Thoracic aorta endothelial cell (primary cell): ENCODE measurements at places on chromosomes 13 and 19. TPM values are rescaled to one million over a fixed set of nuclear protein-coding genes. Genes with fewer than 3 reads are reported as not detected.

Gene ZNF383
- 5.5 and 5.9 TPM in 2 replicates for total RNA-seq

Gene VSIG10L
- 0.27 and 0.29 TPM in 2 replicates for total RNA-seq

Gene CASP14
- not detected in 2 replicates for total RNA-seq

Gene APOC4
- not detected in 2 replicates for total RNA-seq

Gene DPF1
- 1.4 and 2.1 TPM in 2 replicates for total RNA-seq

Gene ZNF69
- total RNA-seq = 1.4 and 6.8 TPM in 2 replicates

Gene DLL3
- 0.43 and 0.66 TPM in 2 replicates for total RNA-seq

Gene PLIN4
- total RNA-seq = under 0.01 TPM in 1 of 2 replicates, not detected in the other

Gene AP1M2
- total RNA-seq = not detected in 2 replicates

Gene STOML3
- total RNA-seq = not detected in 2 replicates

Gene ZNF586
- 19.8 and 21.7 TPM in 2 replicates for total RNA-seq

Gene TMEM221
- total RNA-seq = not detected in 2 replicates

Gene SLC7A9
- not detected in 2 replicates for total RNA-seq

Gene S1PR5
- not detected in 2 replicates for total RNA-seq

Gene HNRNPA1L2
- 3.7 and 5.3 TPM in 2 replicates for total RNA-seq

Gene ZSCAN4
- not detected in 2 replicates for total RNA-seq

Gene NKG7
- not detected in 2 replicates for total RNA-seq

Gene OLFM2
- 0.14 and 0.53 TPM in 2 replicates for total RNA-seq

Gene MCEMP1
- not detected in 2 replicates for total RNA-seq

Gene FIZ1
- 3.2 and 4.2 TPM in 2 replicates for total RNA-seq

Gene ZNF626
- 13.5 and 14.2 TPM in 2 replicates for total RNA-seq

Gene CYP2F1
- not detected in 2 replicates for total RNA-seq

Gene PSG7
- not detected in 2 replicates for total RNA-seq

Gene CBY2
- not detected in 2 replicates for total RNA-seq

Gene KLK1
- not detected in 2 replicates for total RNA-seq

Gene FCER2
- total RNA-seq = not detected in 2 replicates

Gene GNA15
- 0.07 and 0.13 TPM in 2 replicates for total RNA-seq

Gene ENOX1
- total RNA-seq = 2.8 and 11.0 TPM in 2 replicates

Gene TTC9B
- total RNA-seq = not detected in 2 replicates

Gene IZUMO4
- 0.27 and 0.50 TPM in 2 replicates for total RNA-seq

Gene BBC3
- total RNA-seq = 10.6 and 11.7 TPM in 2 replicates

Gene PCDH20
- total RNA-seq = not detected in 2 replicates
